Epithelial cell of proximal tubule (primary cell): ENCODE measurements at places on chromosomes 2 and 18. TPM values are rescaled to one million over a fixed set of nuclear protein-coding genes. Genes with fewer than 3 reads are reported as not detected.

DNA sequence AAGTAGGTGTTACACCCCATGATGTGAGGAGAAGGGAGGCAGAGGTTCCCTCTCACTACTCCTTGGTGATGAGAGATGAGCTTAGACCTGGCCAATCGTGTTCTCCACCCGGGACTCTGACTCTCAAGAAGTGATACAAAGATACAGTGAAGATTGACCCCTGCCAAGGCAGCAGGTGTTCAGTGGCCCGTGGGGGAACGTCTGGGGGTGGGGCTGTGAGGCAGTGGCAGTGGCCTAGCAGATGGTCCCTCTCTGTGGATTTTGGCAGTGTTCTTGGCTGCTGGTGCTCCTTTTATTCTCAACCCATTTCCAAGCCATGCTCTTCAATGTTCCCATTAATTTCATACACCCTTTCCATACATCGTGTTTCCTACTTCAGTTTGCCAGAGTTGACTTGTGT lies 120.4 kb upstream of the NEDD4L start:
- DNase-seq, result no peak

DNA sequence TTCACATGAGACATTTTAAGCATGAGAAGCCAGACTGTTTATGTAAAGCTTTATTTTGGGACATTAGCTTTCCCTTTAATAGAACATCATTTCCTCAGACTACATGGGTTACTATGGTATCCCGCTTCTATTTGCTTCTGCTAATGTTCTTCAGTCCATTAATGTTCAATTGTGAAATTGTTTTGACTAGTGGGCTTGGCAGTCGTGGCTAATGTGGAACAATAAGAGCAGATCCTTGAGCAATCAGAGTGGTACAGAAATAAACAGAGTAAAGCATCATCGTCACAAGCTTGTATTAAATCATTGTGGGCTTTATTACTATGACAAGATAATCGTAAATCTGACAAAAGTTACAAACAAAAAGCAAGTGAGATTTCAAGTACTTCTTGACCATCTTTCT lies 60.2 kb downstream of the PDE1A start:
- DNase-seq, result no peak

DNA sequence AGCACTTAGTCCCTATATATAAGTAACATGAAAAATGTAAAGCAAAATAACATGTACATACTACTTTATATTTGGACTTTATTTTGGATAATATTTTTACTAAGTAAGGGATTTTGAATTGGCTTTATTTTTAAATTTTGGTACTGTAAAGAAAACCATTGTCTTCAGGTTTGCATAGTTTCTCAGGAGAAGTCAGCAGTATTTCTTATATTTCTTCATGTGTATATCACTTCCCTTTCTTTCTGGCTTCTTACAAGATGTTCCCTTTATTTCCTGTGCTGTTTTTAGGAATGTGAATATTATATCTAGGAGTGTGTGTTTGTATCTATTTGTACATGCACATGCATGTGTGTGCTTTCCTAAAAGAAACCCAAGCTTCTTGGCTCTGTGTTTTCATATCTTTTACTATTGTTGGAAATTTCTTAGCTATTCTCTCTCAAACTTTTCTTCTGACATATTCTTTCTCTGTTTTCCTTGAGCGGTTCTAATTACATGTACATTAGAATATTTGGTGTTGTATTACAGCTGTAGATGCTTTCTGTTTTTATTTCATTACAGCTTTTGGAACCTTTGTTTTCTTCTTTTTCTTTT lies 1549.7 kb upstream of the ACVR2A start:
- no peak for DNase-seq

GRCh38 chr18:35571138-35571537 lies 10.4 kb upstream of the GALNT1 start:
- no peak for DNase-seq

- DNase-seq, result no peak
Measured at GRCh38 chr2:61055557-61055956, 10.1 kb upstream of the SANBR start.

DLX2 gene
- 0.12 TPM in 1 of 2 replicates, not detected in the other for total RNA-seq

SKA1 gene
- 23.9 and 34.2 TPM in 2 replicates for total RNA-seq

DNA sequence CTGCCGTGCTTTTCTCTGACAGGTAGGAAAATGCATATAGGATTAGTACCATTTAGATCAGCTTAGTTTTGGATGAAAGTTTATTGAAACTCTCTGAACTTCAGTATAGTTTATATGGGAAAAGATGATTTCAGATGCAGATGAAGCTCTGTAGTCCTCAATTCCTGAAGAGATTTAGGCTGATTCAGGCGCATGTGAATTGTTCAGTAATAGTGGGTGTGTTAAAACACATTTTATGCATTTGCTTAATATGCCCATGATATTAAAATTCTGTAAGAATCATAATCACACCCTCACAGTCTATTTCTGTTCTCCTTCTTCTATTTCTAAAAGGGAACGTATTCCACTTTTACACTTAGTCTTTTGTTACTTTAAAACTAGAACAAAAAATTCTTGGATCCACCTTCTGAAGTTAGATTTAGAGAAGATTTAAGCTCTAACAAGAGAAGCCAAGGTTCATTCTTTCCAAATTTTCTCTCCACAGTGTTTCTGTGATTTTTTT lies 44.5 kb upstream of the FAM237A start:
- no peak for DNase-seq

- DNase-seq, result no peak
Measured at GRCh38 chr2:86372641-86373502, 35.4 kb upstream of the REEP1 start.
